Osteoblast (primary cell): ENCODE measurements at places on chromosomes 3 and 15. TPM values are rescaled to one million over a fixed set of nuclear protein-coding genes. Genes with fewer than 3 reads are reported as not detected.

The TEX55 gene
- not detected in 2 replicates for total RNA-seq

The SHC4 gene
- total RNA-seq: 0.72 and 1.5 TPM in 2 replicates

The SLC6A11 gene
- total RNA-seq: not detected in 2 replicates

The PATL2 gene
- total RNA-seq: 1.8 and 2.7 TPM in 2 replicates

The INKA1 gene
- 5.8 and 6.5 TPM in 2 replicates for total RNA-seq

The RASGRF1 gene
- total RNA-seq: under 0.01 TPM in 1 of 2 replicates, not detected in the other

The C3orf80 gene
- total RNA-seq: 1.2 and 2.2 TPM in 2 replicates

The KCNH8 gene
- not detected in 2 replicates for total RNA-seq

The FMN1 gene
- total RNA-seq: 9.0 and 11.2 TPM in 2 replicates

The HTR3E gene
- not detected in 2 replicates for total RNA-seq

The CLDN11 gene
- 33.9 and 50.3 TPM in 2 replicates for total RNA-seq

The GUCA1C gene
- not detected in 2 replicates for total RNA-seq

The EPHB1 gene
- 0.36 and 1.5 TPM in 2 replicates for total RNA-seq

The SLC22A14 gene
- total RNA-seq: 0.29 and 0.36 TPM in 2 replicates

The SPG21 gene
- 142 and 164 TPM in 2 replicates for total RNA-seq

The RPL4 gene
- 2,311 and 3,002 TPM in 2 replicates for total RNA-seq

The SERPINI2 gene
- total RNA-seq: not detected in 2 replicates

The SETMAR gene
- total RNA-seq: 11.9 and 13.0 TPM in 2 replicates

The ZBED2 gene
- total RNA-seq: under 0.01 TPM in 1 of 2 replicates, not detected in the other

DNA sequence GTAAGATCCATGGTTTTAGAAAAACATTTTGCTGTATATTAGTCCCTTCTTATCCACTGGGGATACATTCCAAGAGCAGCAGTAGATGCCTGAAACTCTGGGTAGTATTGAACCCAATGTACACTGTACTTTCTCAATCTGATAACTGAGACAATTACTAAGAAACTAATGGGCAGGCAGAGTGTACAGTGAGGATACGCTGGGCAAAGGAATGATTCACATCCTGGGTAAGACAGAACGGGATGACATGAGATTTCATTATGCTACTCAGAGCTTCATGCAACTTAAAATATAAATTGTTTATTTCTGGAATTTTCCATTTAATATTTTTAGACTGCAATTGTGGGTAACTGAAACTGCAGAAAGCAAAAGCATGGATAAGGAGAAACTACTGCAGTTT lies 46.2 kb upstream of the TEX55 start:
- no peak overlapping the region for H3K4me3 ChIP-seq
- H3K4me1 ChIP-seq: no peaks in the 10 kb centered on the region
- no peaks in the 10 kb centered on the region for H3K27me3 ChIP-seq

GRCh38 chr3:100089812-100090668 lies 24.3 kb downstream of the FILIP1L start:
- H3K36me3 ChIP-seq: no peaks in the 10 kb centered on the region
- H3K4me3 ChIP-seq: no peak overlapping the region
- peak overlapping the region; percentile 39 for H3K27ac ChIP-seq
- H3K27me3 ChIP-seq: no peaks in the 10 kb centered on the region
- H3K4me1 ChIP-seq: peaks cover 31% of the 10 kb centered on the region

GRCh38 chr15:37339856-37340255 lies 239.5 kb upstream of the MEIS2 start:
- no peak for DNase-seq
- no peaks in the 10 kb centered on the region for H3K27me3 ChIP-seq
- H3K4me1 ChIP-seq: no peaks in the 10 kb centered on the region
- no peak overlapping the region for H3K27ac ChIP-seq

GRCh38 chr3:101720851-101721840 lies 3.3 kb upstream of the CEP97 start:
- no peak overlapping the region for H3K27ac ChIP-seq
- no peaks in the 10 kb centered on the region for H3K27me3 ChIP-seq
- H3K4me1 ChIP-seq: peaks cover 8% of the 10 kb centered on the region
- no peak for DNase-seq
- no peak overlapping the region for H3K4me3 ChIP-seq

DNA sequence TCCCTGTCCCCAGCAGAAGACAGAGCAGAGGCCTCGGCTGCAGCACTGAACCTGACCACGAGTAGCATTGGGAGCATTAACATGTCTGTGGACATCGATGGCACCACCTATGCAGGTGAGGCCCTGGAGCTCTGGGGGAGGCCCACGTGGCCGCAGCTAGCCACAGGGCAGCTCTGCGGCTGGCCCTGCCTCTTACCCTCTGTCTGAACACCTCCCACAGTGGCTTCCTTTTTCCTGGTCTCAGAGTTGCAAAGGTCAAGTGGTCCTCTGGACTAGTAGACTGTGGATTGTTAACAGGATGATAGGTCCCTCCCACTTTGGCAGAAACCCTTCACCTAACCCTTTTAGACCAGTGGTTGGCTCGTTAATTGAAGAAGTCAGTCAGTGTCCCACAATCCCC lies 22.5 kb upstream of the CLK3 start:
- no peak for DNase-seq
- H3K4me1 ChIP-seq: peaks cover 15% of the 10 kb centered on the region
- H3K4me3 ChIP-seq: no peak overlapping the region
- peaks cover 37% of the 10 kb centered on the region for H3K36me3 ChIP-seq
- no peak overlapping the region for H3K27ac ChIP-seq
- H3K27me3 ChIP-seq: no peaks in the 10 kb centered on the region

- no peak for DNase-seq
- no peaks in the 10 kb centered on the region for H3K36me3 ChIP-seq
- H3K27ac ChIP-seq: no peak overlapping the region
- no peak overlapping the region for H3K4me3 ChIP-seq
- no peaks in the 10 kb centered on the region for H3K27me3 ChIP-seq
- H3K4me1 ChIP-seq: no peaks in the 10 kb centered on the region
These were observed 51.6 kb upstream of the CMTM7 start for GRCh38 chr3:32340039-32340438.

DNA sequence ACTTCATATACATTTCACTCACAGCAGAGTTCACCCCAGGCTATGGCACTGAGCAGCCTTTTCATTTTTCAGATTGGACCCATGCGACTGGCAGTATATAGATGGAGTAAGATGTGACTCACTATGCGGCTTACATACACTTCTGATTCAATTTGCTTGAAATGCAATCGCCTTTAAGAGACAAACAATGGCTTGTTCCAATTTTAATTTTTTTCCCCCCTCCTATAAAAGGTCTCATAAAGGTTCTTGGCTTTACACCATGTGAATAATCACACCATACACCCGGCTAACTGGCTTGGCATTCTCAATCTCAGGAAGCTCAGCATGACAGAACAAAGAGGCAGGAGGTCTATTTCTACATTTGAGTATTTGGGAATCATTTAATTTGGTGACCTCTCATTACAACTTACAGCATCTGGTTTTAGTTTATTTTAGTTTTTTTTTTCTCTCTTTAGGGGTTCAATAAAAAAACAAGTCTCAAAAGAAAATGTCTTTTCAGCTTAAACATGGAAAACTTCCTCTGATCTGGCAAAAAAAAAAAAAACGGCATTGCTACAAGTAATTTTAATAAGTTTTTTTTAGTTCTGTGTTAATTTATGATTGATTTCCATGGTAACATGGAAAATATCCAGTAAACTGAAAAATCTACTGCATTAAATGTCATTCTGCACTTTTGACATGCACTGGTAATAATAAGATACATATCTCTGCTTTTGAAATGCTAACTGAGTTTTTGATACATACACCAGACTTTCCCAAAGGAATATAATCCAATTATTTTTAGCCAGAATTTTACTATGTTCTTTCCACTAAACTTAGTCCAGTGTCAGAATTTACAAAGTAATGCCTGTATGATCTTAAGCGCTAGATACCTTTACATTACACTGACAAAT lies 38.8 kb downstream of the GADL1 start:
- H3K27ac ChIP-seq: no peak overlapping the region
- no peaks in the 10 kb centered on the region for H3K4me1 ChIP-seq
- H3K36me3 ChIP-seq: no peaks in the 10 kb centered on the region
- no peak for DNase-seq

GRCh38 chr3:177051411-177051810 lies 145.9 kb downstream of the TBL1XR1 start:
- no peak for DNase-seq
- H3K4me3 ChIP-seq: no peak overlapping the region
- H3K27ac ChIP-seq: no peak overlapping the region
- peaks cover 16% of the 10 kb centered on the region for H3K4me1 ChIP-seq

GRCh38 chr3:120275618-120276017 lies 9.4 kb downstream of the GPR156 start:
- no peaks in the 10 kb centered on the region for H3K4me1 ChIP-seq
- DNase-seq: no peak
- H3K27ac ChIP-seq: no peak overlapping the region
- H3K4me3 ChIP-seq: no peak overlapping the region

DNA sequence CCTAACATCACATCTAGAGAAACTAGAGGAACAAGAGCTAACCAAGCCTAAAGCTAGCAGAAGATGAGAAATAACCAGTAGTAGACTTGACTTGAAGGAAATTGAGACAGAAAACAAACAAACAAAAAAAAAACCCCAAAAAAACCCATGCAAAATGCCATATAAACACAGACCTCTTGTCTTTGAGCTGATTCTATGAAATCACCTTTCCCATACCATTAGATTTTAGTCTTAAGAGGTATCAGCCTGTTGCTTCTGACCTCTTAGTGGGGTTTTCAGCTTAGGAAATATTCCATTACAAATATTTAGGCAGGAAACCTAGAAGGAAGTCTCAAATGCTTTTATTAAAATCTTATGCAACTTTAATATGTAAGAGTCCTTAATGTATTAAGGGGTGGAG lies 23.9 kb upstream of the ST3GAL6 start:
- no peak for DNase-seq
- H3K27ac ChIP-seq: no peak overlapping the region
- no peaks in the 10 kb centered on the region for H3K36me3 ChIP-seq
- H3K27me3 ChIP-seq: peaks cover 17% of the 10 kb centered on the region
- peaks cover 7% of the 10 kb centered on the region for H3K4me1 ChIP-seq

GRCh38 chr3:122508135-122508914 lies 6.4 kb downstream of the KPNA1 start:
- peak overlapping the region; percentile 38 for H3K27ac ChIP-seq
- H3K36me3 ChIP-seq: no peaks in the 10 kb centered on the region
- no peaks in the 10 kb centered on the region for H3K27me3 ChIP-seq
- no peak overlapping the region for H3K4me3 ChIP-seq
- peaks cover 13% of the 10 kb centered on the region for H3K4me1 ChIP-seq
- DNase-seq: no peak

DNA sequence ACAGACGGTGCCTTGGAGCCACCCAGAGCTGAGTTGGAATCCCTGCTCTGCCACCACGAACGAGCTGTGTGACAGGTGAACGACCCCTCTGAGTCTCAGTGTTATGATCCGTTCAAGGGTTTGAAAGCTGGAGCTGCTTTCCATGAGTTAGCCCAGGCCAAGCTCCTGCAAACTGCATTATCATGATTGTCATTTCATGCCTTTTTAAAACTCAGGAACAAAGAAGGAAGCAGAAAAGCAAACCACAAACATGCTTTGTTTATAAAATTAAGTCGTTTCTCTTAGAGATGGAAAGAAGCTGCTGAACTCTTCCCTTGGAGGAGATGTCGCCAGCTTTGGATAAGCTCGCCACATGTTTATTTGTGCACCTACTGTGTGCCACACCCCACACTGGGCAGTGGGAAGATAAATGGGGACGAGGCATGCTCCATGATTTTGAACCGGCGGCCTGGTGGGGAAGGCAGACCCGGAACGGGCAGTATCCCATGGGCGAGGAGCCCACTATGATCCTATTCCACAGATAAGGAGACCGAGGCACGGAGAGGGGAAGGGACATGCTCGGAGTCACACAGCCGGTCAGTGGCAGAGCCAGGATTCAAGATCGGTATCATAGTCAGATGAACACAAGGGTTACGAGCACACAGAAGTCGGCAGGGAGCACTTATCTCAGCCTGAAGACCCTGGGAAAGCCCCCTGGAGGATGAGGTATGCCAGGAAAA lies 15.9 kb downstream of the HRH1 start:
- H3K36me3 ChIP-seq: no peaks in the 10 kb centered on the region
- H3K27ac ChIP-seq: no peak overlapping the region
- no peaks in the 10 kb centered on the region for H3K27me3 ChIP-seq
- H3K4me3 ChIP-seq: no peak overlapping the region
- H3K4me1 ChIP-seq: peaks cover 24% of the 10 kb centered on the region
- no peak for DNase-seq

DNA sequence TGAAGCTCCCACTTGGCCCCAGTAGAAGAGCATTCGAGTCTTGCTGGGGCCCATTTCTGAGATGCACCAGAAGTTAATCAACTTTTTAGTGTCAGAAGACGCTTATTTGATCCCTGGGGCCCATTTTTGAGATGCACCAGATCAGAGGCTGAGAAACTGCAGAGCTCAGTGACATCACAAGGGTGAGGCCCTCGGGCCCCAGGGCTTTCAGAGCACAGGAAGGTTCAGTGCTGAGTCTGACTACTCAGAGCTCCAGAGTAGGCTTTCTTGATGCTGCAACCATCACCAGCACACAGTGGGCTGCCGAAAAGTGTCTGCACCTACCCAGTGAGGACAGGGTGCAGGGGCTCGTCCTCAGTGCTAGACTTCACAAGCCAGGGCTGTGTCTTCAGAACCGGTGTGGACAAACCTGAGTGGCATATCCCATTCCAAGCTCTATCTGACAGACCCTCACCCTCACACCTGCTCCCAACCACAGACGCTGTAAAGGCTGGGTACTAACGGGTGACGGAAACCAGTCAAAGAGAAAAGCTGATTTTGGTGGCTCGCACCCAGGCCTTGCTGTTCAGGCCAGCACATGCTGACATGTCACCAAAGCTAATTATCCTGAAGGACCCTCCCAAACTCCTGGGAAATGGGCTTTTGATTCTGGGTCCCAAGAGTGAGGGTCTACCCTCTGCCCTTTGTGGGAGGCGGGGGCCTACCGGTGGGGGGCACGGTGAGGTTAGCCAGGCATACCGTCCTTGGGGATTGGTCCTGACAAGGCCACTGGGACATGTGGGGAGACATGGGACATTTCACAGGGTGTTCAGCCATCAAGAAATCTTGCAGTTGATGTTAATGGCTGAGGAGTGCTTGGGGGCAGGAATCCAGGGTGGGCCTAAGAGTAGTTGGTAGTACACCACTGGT lies 83.0 kb downstream of the PDCD6IP start:
- no peaks in the 10 kb centered on the region for H3K27me3 ChIP-seq
- no peak overlapping the region for H3K27ac ChIP-seq
- H3K4me3 ChIP-seq: no peak overlapping the region
- no peaks in the 10 kb centered on the region for H3K36me3 ChIP-seq
- peaks cover 10% of the 10 kb centered on the region for H3K4me1 ChIP-seq

GRCh38 chr3:94272016-94272415 lies 209.2 kb downstream of the NSUN3 start:
- no peak for DNase-seq
- H3K27ac ChIP-seq: no peak overlapping the region
- no peaks in the 10 kb centered on the region for H3K36me3 ChIP-seq
- H3K4me1 ChIP-seq: no peaks in the 10 kb centered on the region

- H3K27me3 ChIP-seq: no peaks in the 10 kb centered on the region
- H3K4me1 ChIP-seq: peaks cover 13% of the 10 kb centered on the region
- H3K4me3 ChIP-seq: no peak overlapping the region
- no peak overlapping the region for H3K27ac ChIP-seq
These were observed 151.4 kb downstream of the PLD1 start for GRCh38 chr3:171658841-171659240.

- no peaks in the 10 kb centered on the region for H3K36me3 ChIP-seq
- H3K4me1 ChIP-seq: no peaks in the 10 kb centered on the region
- no peak for DNase-seq
These were observed 340.8 kb downstream of the LRRC3B start for GRCh38 chr3:26963361-26963743.

- peak; percentile 85 for DNase-seq
- no peak overlapping the region for H3K4me3 ChIP-seq
- H3K4me1 ChIP-seq: peaks cover 8% of the 10 kb centered on the region
- H3K36me3 ChIP-seq: no peaks in the 10 kb centered on the region
These were observed 453.0 kb upstream of the CFAP20DC start for GRCh38 chr3:59502806-59503205.
